Activated CD4-positive, alpha-beta T cell treated with anti-CD3 and anti-CD28 coated beads for 24 hours (primary cell): ENCODE measurements at places on chromosomes 3 and 15.

DNA sequence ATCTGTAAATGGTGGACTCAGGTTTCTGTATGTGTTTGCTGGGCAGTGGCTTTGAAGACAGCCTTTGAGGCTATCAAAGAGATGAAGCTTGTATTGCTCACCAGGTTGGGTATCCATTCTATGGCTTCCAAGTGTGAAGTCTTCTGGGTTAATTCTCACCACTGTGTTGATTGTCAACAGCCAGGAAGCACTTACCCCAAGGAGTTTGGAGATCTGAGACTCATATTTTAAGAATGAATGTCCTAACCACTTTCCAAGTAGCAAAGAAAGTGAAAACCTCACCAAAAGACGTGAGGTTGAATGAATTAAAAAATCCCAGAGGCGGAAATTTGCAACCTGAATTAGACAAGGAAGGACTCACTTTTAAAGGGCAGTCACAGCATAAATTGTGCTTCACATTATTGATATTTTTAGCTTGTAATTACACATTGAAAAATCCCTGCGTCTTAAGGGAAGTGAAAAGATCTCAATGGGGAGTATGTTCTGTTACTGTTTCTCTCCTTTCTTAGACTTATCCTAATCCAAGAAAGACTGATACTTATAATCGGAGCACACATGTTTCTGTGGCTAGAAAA is 304.0 kb upstream of the TPRG1 start:
- DNase-seq: no peak

DNA sequence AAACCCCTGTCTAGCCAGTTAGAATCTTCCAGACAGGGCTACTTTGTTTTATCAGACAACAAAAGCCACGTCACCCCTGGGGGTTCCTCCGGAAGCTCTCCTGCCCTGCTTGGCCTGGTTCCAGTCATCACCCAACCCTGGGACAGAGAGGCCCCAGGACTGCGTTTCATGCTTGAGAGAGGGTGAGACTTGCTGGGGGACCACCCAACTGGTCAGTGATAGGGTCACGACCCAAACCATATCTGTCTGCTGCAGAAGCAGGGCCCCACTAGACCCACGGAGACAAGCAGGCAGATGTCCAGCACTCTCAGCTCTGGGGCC is 1.2 kb downstream of the NT5DC2 start:
- DNase-seq: no peak

GRCh38 chr3:127534564-127534963 is 56.0 kb downstream of the TPRA1 start:
- no peak for DNase-seq

DNA sequence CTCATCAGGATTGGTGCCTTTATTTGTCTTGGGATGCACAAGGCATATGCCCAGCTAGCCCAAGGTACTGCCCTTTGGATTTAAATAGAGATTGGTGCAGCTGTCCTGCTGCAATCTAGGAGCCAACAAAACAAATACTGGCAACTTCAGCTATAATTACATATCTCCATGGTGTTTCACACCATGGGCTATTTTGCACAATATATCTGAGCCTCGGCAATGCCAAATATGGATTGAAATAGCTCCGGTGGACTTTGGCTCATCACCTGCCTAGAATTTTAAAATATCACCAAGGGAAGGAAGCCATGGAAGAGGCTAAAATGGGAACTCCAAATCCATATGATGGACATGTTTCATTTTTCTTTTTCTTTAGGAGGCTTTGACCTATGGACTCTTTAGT is 367.8 kb upstream of the UMPS start:
- no peak for DNase-seq

DNA sequence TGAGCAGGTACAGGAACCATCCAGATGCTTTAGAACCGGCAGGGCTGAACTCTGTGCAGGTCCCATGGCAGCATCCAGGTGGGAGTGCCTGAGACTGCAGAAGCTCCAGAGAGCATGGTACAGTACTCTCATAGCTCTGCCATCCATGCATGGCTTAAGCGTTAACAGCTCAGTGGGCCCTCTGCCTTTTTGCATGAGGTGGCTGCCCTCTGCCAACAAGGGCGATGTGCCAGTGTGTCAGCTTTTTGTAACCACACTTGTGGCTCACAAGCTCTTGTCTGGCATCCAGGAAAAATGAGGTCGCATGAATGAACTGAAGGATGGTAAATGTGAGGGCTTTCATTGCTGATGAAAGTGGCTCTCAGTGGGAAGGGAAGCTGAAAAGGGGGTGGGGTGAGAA is 950.1 kb downstream of the DIPK2A start:
- DNase-seq: no peak

- no peak for DNase-seq
Observed at GRCh38 chr3:173599673-173600072, 202.1 kb downstream of the NLGN1 start.

GRCh38 chr3:72797773-72798543 is 50.3 kb downstream of the SHQ1 start:
- no peak for DNase-seq

DNA sequence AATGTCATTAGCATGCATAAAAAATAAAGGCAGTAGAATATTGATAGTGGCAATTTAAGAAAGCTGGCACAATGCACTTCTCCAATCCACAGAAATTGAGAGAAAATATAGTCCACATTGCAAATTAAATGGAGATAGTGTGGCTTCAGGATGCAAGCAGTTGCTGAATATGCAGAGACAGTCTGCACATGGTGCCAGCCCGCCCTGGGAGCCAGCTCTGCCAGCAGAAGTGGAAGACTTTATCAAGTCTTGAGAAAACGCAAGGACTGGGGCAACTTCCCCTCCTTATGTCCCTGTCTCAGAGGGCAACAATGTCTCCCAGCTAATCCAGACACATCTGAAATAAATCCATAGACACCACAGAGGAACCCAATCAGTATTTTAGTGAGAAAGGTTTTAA is 57.2 kb downstream of the MB21D2 start:
- no peak for DNase-seq

DNA sequence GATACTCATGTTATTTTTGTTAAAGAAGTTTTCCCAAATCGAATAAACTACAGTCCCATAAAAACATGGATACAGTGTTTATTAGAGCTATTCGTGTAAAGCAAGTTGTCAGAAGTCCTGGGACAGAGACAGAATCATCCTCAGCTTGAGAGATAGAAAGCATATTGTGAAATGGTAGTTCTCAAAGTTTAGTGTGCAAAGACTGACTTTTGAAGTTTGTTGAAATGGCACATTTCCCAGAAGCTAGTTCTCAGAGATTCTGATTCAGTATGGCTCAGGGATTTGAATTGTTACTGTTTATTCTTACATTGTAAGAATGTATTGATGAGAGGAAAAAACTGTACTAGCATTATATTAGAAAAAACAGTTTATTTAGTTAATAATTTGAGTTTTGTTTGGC is 22.1 kb downstream of the GABRR3 start:
- no peak for DNase-seq

- DNase-seq: no peak
Observed at GRCh38 chr3:14031271-14031670, 93.4 kb downstream of the CHCHD4 start.

DNA sequence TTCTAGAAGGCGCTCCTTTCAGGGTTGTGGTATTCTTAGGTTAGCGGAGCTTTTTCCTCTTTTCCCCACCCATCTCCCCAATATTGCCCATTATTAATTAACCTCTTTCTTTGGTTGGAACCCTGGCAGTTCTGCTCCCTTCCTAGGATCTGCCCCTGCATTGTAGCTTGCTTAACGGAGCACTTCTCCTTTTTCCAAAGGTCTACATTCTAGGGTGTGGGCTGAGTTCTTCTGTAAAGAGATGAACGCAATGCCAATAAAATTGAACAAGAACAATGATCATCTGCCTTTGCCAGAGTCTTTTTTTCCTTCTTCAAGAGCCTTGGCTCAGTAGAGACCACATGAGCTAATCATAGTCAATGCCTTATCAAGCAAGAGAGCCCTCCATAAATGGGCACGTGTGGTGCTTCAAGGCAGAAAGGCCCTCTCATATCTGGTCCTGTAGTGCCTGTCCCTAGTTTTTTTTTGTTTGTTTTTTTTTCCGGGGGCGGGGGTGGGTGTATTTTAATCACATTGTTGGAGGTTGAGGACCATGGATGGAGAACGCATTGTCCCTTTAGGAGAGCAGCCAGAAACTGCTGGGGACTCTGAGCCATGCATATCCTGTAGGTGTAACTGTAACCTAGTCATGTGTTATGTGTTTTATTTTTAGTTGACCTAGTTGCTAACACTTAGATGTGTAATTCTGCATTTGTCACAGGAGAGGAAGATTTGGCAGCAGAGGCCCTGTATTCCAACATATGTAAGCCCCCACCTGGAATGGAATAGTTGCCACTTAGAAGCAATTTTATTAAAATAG is 64.7 kb upstream of the ACAD9 start:
- no peak for DNase-seq

- no peak for DNase-seq
Observed at GRCh38 chr3:43390255-43390588, 103.9 kb downstream of the SNRK start.

GRCh38 chr15:45114076-45114750 is at the start of the genes DUOX2 and DUOXA2:
DUOX2 (minus strand) TSS chr15:45114172; CDS start chr15:45113411, 761 bp downstream.
DUOXA2 (plus strand) TSS chr15:45114326; CDS start chr15:45114606, 280 bp downstream.
- DNase-seq: no peak

DNA sequence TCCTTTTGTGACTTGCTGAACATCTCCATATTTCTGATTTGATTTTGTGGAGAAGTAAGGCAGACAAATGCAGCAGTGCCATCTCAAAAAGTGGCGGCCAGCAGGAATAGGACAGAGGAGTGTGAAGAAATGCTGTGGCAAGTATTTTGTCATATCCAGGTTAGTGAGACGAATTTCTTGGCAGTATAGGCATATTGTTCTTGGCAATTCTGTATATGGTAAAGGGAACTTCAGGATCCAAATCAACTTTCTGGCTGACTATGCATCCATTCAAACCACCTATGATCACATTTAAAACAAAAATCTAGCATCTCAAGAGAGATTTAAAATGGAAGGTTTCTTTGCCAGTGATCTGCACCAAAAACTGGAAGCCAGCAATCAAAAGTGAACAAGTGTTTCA is 228.0 kb downstream of the DTWD1 start:
- DNase-seq: no peak

GRCh38 chr3:60867200-60867599 is 384.1 kb downstream of the FHIT start:
- no peak for DNase-seq

GRCh38 chr3:102200126-102200525 is 234.7 kb upstream of the ZPLD1 start:
- DNase-seq: no peak

DNA sequence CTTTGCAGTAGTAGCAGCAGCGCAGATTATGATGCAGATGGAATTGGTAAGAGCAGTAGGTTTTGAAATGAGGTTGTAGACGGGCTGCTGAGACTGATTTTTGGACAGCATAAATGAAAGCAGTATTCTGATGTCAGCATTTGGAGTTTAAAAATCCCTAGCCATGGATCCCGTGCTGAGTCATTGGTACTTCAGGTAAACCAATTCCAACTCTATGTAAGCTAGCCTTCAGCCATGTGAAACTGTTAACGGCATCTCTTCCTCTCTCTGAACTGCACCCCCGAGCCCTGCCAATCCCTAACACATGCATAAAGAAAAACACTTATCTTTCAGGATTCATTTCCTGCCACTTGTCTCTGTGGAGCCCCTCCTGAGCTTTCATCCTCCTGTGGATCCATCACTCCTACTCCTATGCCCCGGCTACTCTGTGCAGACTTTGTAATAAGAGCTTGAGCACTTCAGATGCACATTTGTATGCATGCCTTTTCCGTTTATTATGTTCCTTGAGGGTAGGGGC is 119.0 kb downstream of the AKAP13 start:
- DNase-seq: no peak

DNA sequence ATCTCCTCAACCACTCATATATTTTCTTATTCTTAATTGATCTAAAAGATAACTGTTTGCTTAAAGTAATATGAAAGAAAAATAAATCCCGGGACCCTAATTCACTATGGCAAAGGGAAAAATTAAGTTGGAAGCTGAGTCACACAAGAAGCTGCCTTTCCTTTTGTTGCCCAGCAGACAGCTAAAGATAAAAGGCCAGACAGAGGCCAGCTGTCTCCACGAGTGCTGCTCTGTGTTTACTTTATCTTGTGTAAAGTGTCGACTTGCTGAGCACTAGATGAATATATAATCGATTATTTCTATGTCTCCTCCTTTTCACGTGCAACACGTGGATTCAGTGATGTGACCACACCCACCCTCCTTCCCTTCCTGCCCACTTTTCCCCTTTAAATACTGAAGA is 52.8 kb upstream of the NSMCE3 start:
- DNase-seq: no peak

- no peak for DNase-seq
Observed at GRCh38 chr15:74823324-74823723, 3.1 kb upstream of the CPLX3 start.

GRCh38 chr3:124772081-124772831 is 42.0 kb downstream of the UMPS start:
- DNase-seq: no peak

DNA sequence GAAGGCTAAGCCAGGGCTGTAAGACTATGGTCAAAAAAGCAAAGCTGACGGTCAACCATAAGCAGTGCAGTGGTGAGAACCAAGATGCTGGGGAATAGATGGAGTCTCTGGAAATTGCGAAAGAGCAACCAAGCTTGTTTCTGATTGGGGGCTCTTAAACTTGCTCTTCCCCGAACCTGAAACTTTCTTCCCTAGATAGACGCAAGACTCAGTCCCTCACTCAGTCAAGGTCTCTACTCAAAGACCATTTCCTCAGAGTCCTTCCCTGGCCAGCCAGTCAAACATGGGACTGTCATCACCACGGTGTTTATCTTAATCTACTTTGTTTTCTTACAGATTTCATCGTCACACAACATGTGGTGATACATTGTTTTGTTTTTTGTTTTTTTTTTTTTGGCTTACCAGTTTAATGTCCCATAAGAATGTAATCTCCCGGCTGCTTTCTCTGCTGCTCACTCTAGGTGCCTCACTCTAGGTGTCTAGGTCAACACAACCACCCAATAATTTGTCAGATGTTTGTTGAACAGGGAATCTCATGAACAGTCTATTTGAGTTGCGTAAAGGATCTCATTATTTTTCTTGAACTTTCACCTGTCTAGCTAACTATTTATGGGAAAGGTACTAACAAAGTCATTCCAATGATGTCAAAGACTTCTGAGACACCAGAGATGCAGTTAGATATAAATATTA is 495.4 kb downstream of the FOXP1 start:
- no peak for DNase-seq

DNA sequence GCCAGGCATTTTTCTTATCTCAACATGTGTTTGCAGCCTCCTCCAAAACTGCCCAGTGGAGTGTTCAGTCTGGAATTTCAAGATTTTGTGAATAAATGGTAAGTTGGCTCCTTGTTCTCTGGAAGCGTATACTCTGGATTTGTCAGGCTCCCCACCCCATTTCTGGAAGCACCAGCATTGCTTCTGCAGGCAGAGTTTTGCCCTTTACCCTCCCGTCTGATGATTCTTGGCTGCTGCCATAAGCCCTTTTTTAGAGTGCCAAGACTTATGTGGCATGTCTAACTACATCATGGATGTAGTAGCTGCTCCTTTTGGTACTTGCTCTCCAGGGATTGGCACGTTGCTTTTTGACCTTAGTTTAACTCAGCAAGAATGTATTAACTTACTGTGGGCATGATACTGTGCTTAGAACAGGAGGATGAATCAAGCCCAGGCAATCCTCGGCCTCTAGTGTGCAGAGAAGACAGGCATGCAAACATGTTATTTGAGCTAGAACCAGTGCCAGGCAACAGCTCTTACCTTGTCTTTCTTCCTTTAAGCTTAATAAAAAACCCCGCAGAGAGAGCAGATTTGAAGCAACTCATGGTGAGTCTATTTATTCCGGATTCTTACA is 8.3 kb downstream of the SNAPC5 start:
- no peak for DNase-seq

- no peak for DNase-seq
Observed at GRCh38 chr3:72786668-72787067, 61.6 kb downstream of the SHQ1 start.
